GM23248 (cell line): ENCODE measurements at places on chromosomes 4 and X. TPM values are rescaled to one million over a fixed set of nuclear protein-coding genes. Genes with fewer than 3 reads are reported as not detected.

The CXCR3 gene
- total RNA-seq = not detected in 2 replicates

The NPY2R gene
- total RNA-seq = not detected in 2 replicates

The DSPP gene
- total RNA-seq = not detected in 2 replicates

The AASDH gene
- 8.6 and 16.5 TPM in 2 replicates for total RNA-seq

The RTL3 gene
- under 0.01 and 0.11 TPM in 2 replicates for total RNA-seq

The TNIP3 gene
- 0.76 and 1.4 TPM in 2 replicates for total RNA-seq

The CPZ gene
- total RNA-seq = 13.4 and 14.0 TPM in 2 replicates

The FGFR3 gene
- 0.13 and 0.97 TPM in 2 replicates for total RNA-seq

The MYL5 gene
- 14.9 and 21.9 TPM in 2 replicates for total RNA-seq

The DRD5 gene
- not detected in 2 replicates for total RNA-seq

The GABRG1 gene
- total RNA-seq = not detected in 2 replicates

The FOXR2 gene
- total RNA-seq = not detected in 2 replicates

The ASB12 gene
- 0.22 TPM in 1 of 2 replicates, not detected in the other for total RNA-seq

The PLK4 gene
- total RNA-seq = 6.7 and 8.5 TPM in 2 replicates

The MMGT1 gene
- 28.6 and 30.6 TPM in 2 replicates for total RNA-seq

The RPA4 gene
- total RNA-seq = 0.65 TPM in 1 of 2 replicates, not detected in the other

The CT45A5 gene
- not detected in 2 replicates for total RNA-seq

The MAGEB17 gene
- not detected in 2 replicates for total RNA-seq

The CYSLTR1 gene
- not detected in 2 replicates for total RNA-seq

The FHDC1 gene
- total RNA-seq = 0.22 and 0.25 TPM in 2 replicates

The UGT2A1 gene
- not detected in 2 replicates for total RNA-seq

The DCAF8L2 gene
- total RNA-seq = not detected in 2 replicates

The GSTCD gene
- total RNA-seq = 5.7 and 6.7 TPM in 2 replicates

The CHRDL1 gene
- total RNA-seq = not detected in 2 replicates

The OCIAD2 gene
- total RNA-seq = 1.1 and 1.7 TPM in 2 replicates

The GUCY1A1 gene
- total RNA-seq = not detected in 2 replicates

The CSTF2 gene
- 11.8 and 12.3 TPM in 2 replicates for total RNA-seq

The SYTL4 gene
- 3.2 and 4.6 TPM in 2 replicates for total RNA-seq

The AFM gene
- not detected in 2 replicates for total RNA-seq

The DMRTC1 gene
- not detected in 2 replicates for total RNA-seq

The SNCA gene
- not detected in 2 replicates for total RNA-seq

The USP17L11 gene
- not detected in 2 replicates for total RNA-seq

The MAGEE1 gene
- total RNA-seq = 0.86 and 1.1 TPM in 2 replicates

The ITGB1BP2 gene
- 0.22 and 0.25 TPM in 2 replicates for total RNA-seq

The SLC38A5 gene
- 34.5 and 35.3 TPM in 2 replicates for total RNA-seq
